ENCODE measurements at places on chromosomes 1 and 21. TPM values are rescaled to one million over a fixed set of nuclear protein-coding genes. Genes with fewer than 3 reads are reported as not detected.

DNAH14 gene
- 14.7 TPM for total RNA-seq

GSTM5 gene
- total RNA-seq = 6.4 TPM

MX2 gene
- total RNA-seq = 1.8 TPM

RGSL1 gene
- total RNA-seq = not detected

CD34 gene
- 0.17 TPM for total RNA-seq

SPATA6 gene
- total RNA-seq = 5.8 TPM

KCNK1 gene
- total RNA-seq = 7.4 TPM

TRABD2B gene
- not detected for total RNA-seq

C1QTNF12 gene
- total RNA-seq = 5.1 TPM

OR2L8 gene
- total RNA-seq = not detected

TMEM125 gene
- not detected for total RNA-seq

HMCN1 gene
- 7.4 TPM for total RNA-seq

WDR64 gene
- total RNA-seq = not detected

NUDT17 gene
- total RNA-seq = 3.0 TPM

MEF2D gene
- 12.1 TPM for total RNA-seq

TRIM63 gene
- total RNA-seq = 0.15 TPM

OPTC gene
- not detected for total RNA-seq

RASAL2 gene
- total RNA-seq = 22.7 TPM

LRRIQ3 gene
- total RNA-seq = 0.83 TPM

OR2L3 gene
- not detected for total RNA-seq

ILDR2 gene
- total RNA-seq = under 0.01 TPM

DENND2C gene
- total RNA-seq = 4.1 TPM

COL6A1 gene
- 1,502 TPM for total RNA-seq

NES gene
- total RNA-seq = 110 TPM

WNT2B gene
- total RNA-seq = 3.2 TPM

DEGS1 gene
- total RNA-seq = 71.8 TPM

GABPB2 gene
- 14.0 TPM for total RNA-seq

NSUN4 gene
- total RNA-seq = 14.2 TPM
